ENCODE measurements at places on chromosomes 7 and 10. TPM values are rescaled to one million over a fixed set of nuclear protein-coding genes. Genes with fewer than 3 reads are reported as not detected.

Gene HOXA9
- not detected for total RNA-seq

GRCh38 chr10:127435246-127435645, 113.9 kb upstream of the NPS start:
- no peaks in the 10 kb centered on the region for H3K4me1 ChIP-seq
- H3K27me3 ChIP-seq: no peaks in the 10 kb centered on the region
- H3K4me3 ChIP-seq: no peak overlapping the region
- no peaks in the 10 kb centered on the region for H3K36me3 ChIP-seq

DNA sequence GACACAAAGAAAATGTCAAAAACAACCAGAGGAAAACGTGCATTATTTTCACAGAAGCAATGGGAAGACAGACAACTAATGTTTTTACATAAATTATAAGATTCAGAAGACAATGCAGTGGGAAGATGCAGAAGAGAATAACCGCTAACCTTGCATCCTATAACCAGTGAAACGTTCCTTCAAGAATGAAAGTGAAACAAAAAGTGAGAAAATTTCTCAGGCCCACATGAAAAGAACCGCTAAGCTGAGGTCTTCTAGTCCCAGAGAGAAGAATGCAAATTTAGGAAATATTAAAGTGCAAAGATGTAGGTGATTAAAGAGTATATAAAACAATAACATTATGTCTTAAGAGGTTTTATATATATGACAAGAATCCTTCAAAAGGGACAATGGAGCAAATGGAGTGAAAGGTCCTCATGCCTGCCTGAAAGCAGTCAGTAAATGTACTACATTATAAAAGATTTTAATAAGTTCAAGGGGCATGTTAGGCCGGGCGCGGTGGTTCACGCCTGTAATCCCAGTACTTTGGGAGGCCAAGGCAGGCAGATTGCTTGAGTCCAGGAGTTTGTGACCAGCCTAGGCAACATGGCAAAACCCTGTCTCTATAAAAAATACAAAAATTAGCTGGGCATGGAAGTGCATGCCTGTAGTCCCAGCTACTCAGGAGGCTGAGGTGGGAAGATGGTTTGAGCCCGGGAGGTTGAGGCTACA, 43.1 kb upstream of the DDC start:
- H3K4me1 ChIP-seq: peaks cover 43% of the 10 kb centered on the region
- H3K27me3 ChIP-seq: peaks cover 2% of the 10 kb centered on the region
- H3K27ac ChIP-seq: peak overlapping the region; percentile 13
- peak overlapping the region; percentile 19 for H3K4me3 ChIP-seq
- peaks cover 6% of the 10 kb centered on the region for H3K36me3 ChIP-seq

DNA sequence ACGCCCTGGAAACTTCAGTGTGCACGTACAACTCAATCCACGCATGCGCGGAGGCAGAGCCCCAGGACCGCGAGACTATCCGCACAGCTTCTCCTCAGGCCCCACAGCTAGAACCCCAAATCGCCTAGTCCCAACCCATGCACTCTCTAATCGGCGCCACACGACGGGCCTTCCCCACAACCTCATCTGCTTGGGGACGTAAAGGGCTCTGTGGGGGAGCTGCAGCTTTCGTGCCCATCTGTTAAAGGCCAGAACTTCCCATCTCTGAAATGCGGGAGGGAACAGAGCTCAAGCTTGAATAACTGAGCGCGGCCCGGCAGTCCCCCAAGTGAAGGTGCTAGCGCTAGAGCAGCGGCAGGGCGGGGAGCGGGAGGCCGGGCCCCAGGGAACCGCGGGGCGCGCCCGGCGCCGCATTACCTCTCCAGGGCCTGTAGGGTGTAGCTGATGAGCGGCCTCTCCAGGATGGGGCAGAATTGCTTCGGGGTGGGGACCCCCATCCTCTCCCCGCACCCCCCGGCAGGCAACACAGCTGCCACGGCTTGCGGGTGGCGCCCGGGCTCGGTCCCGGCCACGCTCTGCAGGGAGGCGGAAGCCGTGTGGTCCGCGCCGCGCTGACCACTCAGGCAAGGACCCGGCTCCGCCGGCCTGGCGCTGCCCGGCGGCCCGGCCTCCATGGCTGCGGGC, 547 bp downstream of the CRPPA start:
- no peaks in the 10 kb centered on the region for H3K27me3 ChIP-seq
- peak overlapping the region; percentile 77 for H3K4me3 ChIP-seq
- peaks cover 8% of the 10 kb centered on the region for H3K36me3 ChIP-seq
- DNase-seq: peak; percentile 87

GRCh38 chr10:124224331-124225028, 131.1 kb upstream of the CHST15 start:
- DNase-seq: no peak
- peaks cover 14% of the 10 kb centered on the region for H3K4me1 ChIP-seq
- no peaks in the 10 kb centered on the region for H3K27me3 ChIP-seq
- H3K36me3 ChIP-seq: peaks cover 24% of the 10 kb centered on the region
- no peak overlapping the region for H3K27ac ChIP-seq
- no peak overlapping the region for H3K4me3 ChIP-seq

- no peaks in the 10 kb centered on the region for H3K27me3 ChIP-seq
- peak overlapping the region; percentile 54 for H3K4me3 ChIP-seq
- H3K4me1 ChIP-seq: peaks cover 47% of the 10 kb centered on the region
- H3K27ac ChIP-seq: peak overlapping the region; percentile 94
- peak; percentile 84 for DNase-seq
These were observed 18.4 kb downstream of the GIMAP5 start for GRCh38 chr7:150755473-150756099.

DNA sequence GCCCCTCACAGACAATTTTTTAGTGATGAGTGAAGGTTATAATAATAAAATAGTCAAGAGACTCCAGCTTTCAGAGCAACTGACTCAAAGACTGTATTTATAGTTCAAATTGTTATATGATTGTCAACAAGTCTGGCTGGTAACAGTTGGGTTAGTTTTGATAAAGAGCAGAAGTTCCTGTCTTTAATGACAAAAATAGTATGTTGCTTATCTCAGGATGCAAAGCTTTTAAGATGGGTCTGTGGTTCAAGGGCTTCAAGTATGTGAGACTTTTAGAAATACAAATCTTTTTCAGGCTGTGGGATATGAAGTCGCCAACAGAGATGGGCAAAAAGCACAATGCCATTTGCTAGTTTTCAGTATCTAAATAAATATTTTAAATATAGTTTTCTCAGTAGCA, 118.4 kb downstream of the ABCA13 start:
- no peaks in the 10 kb centered on the region for H3K36me3 ChIP-seq
- no peak for DNase-seq
- H3K4me3 ChIP-seq: no peak overlapping the region
- no peaks in the 10 kb centered on the region for H3K4me1 ChIP-seq

- no peaks in the 10 kb centered on the region for H3K4me1 ChIP-seq
- peak; percentile 24 for DNase-seq
- no peak overlapping the region for H3K4me3 ChIP-seq
- H3K27me3 ChIP-seq: no peaks in the 10 kb centered on the region
- H3K36me3 ChIP-seq: peaks cover 5% of the 10 kb centered on the region
- no peak overlapping the region for H3K27ac ChIP-seq
These were observed 50.8 kb downstream of the ZRANB1 start for GRCh38 chr10:124992462-124993344.

DNA sequence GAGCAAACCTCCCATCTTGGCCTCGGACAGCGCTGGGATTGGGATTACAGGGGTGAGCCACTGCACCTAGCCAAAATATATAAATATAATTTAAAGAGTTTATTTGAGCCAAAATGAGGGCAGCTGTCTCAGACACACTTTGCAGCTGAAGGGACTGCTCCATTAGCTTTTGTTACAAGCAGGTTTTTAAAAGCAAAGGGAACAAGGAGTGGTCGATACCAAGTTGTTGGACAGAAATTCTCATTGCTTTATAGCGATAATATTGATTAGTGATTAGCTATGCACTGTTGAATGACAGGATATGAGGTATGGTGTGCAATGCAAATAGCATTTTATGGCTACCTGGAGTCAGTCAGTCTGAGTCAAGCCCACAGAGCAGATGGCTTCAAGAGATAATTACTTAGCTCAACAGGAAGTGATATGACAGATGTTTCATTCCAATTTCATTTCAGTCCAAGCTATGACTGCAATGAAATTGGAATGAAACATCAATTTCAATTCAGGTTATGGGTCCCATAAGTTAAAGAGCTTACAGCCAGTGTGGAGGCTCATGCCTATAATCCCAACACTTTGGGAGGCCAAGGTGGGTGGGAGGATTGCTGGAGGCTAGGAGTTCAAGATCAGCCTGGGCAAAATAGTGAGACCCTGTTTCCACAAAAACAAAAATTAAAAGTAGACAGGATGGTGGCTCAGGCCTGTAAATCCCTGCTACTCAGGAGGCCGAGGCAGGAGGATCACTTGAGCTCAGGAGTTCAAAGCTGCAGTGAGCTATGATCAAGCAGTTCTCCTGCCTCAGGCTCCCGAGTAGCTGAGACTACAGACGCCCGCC, 23.1 kb downstream of the TYW1 start:
- DNase-seq: no peak
- peak overlapping the region; percentile 61 for H3K27ac ChIP-seq
- H3K36me3 ChIP-seq: peaks cover 43% of the 10 kb centered on the region
- no peak overlapping the region for H3K4me3 ChIP-seq
- H3K27me3 ChIP-seq: no peaks in the 10 kb centered on the region

Measured in activated CD4-positive, alpha-beta memory T cell treated with anti-CD3 and anti-CD28 coated beads, Interleukin-2, amount 10 ng/mL, durations not matched to agents 7 days and 5 days (primary cell).